ENCODE measurements at places on chromosomes 1 and 21.

GRCh38 chr1:115227346-115228082, 110.5 kb downstream of the NGF start:
- no peak for DNase-seq

- no peak for DNase-seq
Measured at GRCh38 chr21:34675871-34676270, 7.1 kb downstream of the CLIC6 start.

DNA sequence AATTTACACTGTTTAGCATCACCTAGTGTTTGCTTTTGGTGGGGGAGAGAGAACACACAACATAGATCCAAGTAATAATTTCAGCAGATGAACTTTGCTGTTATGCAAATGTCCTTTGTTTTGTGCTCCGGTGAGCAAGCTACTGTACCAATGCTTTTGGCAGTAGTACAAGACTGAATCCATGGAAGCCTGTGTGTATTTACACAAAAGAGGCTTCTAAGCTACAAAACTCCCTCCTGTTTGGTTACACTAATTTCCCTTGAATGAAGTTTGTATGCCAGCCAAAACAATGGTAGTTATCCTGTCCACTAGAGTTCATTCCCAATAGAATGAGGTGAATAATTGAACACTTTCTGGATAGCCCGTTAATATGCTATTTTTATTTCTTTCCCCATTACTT, 320.5 kb downstream of the KCTD3 start:
- DNase-seq: no peak

DNA sequence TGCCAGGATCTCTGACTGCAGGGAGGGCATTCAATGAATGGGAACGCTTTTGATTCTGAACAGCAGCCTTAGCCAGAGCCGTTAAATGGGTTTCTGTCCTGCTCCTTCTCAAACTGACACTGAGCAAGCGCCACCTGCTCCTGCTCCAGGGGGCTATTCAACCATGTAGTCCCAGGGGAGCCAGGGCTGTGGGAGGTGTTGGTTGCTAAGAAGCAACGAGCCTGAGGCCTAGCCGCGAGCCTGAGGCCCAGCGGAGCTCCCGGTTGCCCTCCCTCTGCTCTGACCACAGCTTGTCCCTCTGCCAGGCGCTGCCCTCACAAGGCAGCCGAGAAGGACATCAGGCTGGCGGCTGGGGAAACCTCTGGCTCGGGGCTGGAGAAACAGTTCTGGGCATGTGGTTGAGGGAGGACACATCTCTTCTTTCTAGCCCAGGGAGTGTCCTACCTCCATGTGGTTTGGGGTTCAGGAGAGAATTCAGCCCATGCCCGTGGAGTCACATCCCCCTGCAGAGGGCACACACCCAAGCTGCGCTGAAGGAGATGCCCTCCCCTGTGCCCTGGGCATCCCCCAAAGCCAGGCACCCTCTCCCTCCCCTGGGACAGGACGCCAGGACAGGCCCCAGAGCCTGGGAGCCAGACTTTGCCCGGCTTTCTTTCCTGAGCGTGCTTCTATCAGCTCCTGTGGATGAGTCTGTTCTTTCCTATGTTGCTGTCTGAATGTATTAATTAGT, 18.0 kb downstream of the PCP4 start:
- DNase-seq: no peak

GRCh38 chr1:101236516-101237228, at the start of gene S1PR1:
TSS of gene S1PR1 (plus strand) at chr1:101237019. CDS start at chr1:101238985, 1,966 bp downstream.
- peak; percentile 59 for DNase-seq
